ENCODE measurements at places on chromosomes 5 and 9.

- no peak for DNase-seq
These were observed 7.2 kb upstream of the ARRDC3 start for GRCh38 chr5:91390268-91390667.

DNA sequence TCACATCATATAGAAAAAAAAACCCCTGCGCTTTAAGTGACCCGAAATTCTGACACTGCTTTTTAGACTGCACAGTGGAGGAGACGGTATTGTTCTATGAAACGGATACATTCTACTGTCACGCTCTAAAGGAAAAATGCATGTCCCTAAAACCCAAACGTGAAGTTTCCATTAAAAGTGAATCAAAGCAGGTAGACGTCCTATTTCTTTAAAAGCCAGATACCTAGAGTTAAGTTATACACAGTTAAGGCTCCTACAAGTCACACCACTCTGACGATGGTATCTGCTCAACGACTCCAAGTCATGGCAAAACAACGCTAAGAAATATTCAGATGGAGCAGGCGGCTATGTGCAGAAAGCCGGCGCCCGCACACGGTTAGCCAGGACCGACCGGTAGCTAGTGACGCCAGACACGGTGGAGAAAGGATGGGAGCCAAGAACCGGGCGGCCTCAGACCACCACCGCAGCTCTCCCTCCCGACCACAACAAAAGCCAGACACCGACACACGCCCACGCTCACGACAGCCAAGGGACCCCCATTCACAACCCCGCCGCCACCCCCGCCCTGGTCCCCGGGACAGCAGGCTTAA lies 734 bp downstream of the SKP1 start:
- DNase-seq: peak; percentile 48

DNA sequence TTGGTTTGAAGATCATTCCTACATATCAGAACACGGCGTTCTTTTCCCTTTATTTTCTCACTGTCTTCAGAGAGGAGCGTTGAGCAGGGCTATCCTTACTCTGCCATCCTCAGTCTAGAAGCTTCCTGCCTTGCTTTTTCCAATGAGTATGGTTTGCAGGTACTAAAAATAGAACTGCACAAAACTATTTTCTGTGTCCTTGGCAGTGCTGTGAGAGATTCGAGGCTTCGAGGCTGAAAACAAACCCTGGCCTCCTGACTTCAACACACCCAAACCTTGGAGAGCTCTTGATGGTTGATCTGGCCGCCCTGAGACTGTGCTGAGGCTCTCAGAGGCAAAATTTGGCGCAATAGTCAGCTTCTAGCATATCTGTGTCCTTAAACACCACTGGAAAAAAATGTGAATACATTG lies 78.9 kb downstream of the GOLPH3 start:
- no peak for DNase-seq

DNA sequence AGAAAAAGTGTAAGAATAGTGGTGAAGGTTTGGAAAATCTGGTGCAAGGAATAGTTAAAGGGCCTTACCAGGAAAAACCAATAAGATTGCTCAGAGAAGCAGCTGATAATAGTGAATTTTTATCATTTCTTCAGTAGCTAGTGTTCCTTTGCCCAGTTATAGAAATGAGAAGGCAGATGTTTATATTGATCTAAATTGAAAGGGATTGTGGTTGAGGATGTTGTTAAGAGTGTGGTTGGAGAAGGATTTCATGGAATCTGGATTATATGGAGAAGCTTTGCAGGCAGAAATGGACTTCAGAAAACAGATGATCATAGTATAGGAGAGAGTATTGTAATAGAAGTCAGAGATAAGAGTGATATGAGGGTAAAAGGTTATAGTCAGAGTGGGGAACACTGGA lies 102.6 kb downstream of the XRCC4 start:
- DNase-seq: no peak

GRCh38 chr9:93089481-93089991 lies 6.5 kb upstream of the CARD19 start:
- DNase-seq: no peak

DNA sequence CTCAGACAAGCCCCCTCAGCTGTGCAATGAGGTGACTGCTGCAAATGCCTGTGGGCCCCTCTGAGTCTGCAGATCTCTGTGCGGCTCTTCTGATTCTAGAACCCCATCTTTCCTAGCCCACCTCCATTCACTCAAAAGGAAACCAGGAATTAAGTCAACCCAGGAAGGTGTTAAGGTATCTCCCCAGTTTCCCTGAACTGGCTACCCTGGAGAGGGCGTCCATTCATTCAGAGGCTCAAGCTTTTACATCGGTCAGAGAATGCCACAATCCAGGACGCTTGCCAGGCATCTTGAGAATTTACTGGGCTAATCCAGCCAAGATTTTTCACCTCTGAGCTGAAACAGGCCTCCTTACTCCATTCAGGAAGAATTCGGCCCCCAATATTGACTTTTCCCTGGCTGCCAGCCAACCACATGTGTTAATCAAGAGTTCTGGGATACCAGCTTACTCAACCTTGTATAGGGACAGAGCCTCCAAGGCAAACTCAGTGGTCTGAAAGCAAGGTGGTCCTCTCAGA lies 889 bp upstream of the ADAMTS12 start:
- no peak for DNase-seq

DNA sequence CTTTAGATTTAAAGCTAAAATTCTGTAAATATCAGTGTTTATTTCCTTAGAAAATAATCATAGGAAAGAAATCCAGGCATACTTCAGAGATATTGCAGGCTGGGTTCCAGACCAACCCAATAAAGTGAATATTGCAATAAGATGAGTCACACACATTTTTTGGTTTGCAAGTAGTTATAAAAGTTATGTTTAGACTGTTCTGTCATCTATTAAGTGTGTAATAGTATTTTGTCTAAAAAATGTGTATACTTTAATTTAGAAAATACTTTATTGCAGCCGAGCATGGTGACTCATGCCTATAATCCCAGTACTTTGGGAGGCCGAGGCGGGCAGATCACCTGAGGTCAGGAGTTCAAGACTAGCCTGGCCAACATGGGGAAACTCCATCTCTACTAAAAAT lies 6.9 kb upstream of the RIC1 start:
- DNase-seq: no peak

DNA sequence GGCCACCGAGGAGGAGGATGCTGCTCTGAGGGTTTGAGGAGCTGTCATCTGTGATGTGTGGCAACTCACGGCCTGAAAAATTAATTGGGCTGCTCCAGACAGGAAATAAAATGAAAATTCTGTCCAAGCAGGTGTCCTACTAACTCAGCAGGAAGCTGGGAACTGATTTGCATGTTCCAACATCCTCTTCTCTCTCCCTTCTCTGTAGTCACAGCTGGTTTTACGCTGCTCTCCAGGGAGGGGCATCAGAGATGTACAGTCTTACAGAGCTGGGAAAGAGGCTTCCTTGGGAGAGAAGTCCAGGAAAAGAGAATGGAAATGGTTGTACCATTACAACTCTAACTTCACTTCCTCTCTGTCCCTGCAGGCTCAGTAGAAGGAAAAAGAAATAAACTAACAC lies 24.2 kb upstream of the SIL1 start:
- peak; percentile 30 for DNase-seq

DNA sequence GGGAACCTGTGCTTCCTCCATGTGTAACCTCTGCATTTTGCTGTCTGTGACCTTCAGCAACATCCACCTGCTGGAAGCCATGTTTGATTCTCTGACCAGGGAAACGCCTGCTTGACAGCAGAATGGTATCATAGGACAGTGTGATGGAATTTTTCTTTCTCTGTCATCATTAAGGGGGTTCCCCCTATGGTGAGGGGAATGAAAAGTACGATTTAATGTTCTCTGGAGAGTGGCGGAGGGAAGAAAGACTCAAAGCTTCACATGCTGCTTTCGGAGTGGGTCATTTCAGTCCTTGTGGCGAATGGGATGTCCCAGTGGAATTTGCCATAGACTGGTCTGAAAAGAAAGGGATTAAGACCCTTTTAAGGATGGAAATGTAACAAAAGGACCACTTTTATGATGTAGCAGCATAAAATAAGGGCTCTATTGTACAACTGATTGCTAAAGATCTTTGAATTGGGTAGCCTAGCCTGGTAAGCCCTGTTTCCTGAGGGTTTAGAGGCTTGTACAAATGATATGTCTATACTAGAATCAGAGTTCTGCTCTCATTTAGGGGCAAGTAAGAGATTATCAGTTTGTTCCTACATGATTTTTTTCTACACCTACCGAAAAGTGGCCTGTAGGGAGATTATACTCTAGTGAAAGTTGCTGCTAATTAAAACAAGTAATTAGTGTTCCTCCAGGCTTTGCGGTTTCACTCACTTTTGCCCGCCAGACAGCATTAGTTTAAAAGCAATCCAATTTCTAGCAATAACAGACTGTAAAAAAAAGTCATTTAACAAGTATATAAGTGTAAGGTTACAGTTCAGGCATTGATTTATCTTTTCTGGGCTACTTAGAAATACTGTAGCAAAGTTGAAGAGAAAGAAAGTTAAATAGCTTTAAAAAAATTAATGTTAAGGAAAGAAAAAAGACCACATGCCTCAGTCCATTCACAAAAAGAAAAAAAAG lies 904.5 kb downstream of the NR2F1-AS1 start:
- no peak for DNase-seq

DNA sequence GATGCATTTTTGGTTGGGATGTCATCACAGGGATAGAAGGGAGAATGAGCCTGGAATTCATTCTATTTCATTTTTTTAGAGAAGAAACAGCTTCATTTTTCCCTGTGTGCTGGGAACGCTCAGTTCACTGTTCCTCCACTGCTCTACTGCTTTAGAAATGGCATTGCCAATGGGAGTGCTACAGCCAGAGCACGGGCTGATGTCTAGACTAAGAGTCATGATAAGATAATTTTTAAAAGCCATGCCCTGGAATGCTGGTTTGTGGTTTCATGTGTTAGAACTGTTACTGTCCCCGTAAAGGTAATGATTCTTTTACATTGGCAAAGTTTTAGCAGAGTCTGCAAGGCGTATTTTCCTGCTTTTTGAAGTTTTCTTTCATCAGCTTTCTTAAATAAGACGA lies 119.6 kb downstream of the SEMA6A start:
- DNase-seq: no peak

DNA sequence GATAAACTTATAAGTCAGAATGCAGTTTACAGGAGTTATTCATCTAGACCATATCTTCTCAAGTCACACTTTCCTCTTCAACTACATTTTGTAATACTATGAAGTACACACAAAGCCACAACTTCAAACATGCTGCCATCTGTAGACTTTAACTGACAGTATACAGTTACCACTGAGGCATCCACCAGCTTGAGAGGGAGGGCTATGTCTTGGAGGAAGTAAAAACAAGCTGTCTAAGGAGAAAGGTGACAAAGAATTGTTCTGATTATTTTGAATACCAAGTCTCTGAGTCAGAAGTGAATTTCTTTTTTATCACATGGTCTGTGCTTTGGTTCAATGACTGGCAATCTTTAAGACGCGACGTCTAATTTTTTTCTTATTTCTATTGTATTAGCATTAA lies 97.6 kb upstream of the CDH10 start:
- no peak for DNase-seq

DNA sequence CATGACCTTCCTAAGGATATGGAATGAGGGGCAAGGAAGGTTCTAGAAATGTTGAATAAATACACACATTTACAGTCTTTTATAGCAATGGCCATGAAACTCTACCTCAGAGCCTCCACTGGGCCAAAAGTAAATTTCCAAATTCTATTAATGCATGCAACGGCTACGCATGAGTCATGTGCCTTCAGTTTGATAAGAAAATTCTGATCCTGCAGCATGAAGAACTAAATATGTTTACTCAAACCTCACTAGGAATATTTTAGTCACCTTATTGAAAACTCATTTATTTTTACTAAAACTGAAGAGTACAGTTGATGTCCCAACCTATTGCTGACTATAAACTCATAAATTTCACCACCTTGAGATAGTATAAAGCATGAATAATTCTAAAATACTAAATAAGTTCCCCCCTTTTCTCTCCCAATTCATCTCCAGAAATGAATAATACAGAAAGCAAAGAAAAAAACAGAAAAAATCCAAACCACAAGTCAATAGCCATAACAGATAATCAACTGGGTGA lies 92.4 kb downstream of the GNAQ start:
- DNase-seq: no peak

- DNase-seq: no peak
These were observed 9.9 kb upstream of the HMCN2 start for GRCh38 chr9:130255631-130256134.

DNA sequence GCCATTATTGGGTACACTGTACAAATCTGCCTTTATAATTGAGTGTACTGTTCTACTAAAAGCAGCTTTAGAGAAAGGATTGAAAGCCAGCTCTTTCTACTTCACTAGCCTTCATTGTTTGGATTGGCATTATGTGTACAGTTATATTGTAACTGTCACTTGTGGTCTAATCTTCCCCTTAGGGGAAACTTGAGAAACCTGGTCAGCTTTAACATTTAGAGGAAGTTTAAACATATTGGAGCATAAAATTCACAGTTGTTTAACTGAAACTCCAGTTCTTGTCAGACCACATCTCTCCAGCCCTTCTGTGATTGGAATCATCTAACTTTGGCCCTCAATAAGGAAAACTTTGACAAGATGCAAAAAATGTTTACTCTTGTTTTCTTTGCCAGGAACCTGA lies 24.6 kb downstream of the PIK3R1 start:
- DNase-seq: no peak

DNA sequence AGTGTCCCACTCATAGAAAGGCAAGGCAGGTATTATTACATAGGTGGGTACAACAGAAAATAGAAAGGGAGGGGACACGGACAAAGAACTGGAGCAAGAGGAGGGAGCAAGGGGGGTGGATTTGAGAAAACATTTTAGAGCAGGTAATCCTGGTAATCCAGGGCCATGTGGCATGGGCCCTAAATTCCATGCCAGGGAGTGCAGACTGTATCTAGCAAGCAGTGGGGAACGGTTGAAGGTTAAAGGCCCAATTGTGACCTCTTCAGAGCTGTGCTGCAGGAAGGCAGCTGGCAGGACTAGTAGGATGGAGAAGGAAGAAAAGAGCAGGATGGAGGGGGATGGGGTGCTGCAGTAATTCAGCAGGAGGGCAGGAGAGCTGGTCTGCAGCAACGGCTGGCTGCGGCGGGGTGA lies 75.2 kb downstream of the PDE6A start:
- DNase-seq: no peak

- DNase-seq: no peak
These were observed 46.3 kb upstream of the BOD1 start for GRCh38 chr5:173662581-173663351.

- no peak for DNase-seq
These were observed 72.0 kb downstream of the FAM78A start for GRCh38 chr9:131204285-131204684.

DNA sequence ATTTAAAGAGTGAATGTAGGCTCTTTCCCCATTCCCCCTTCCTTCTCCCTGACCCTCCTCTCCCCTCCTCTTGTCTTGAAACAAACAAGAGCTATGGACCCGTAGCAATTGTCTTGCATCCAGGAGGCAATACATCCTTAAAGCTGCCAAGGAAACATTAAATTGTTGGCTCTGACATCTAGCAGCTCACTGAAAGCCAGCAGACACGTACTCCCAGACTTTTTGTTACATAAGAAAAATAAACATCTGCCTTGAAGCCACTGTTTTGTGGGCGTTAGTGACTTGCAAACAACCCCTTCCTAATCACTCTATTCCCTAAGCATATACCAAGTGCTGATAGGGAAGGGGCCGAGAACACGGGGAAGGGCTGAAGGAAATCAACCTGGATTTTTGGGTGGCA lies 8.6 kb downstream of the SLC45A2 start:
- no peak for DNase-seq
